Dorsolateral prefrontal cortex (tissue), 122 donors: ENCODE measurements at places on chromosomes 12 and 14.

GRCh38 chr12:58369576-58369975 is 428.2 kb downstream of the ATP23 start:
- no peak for DNase-seq

- no peak for DNase-seq
These were observed 562.2 kb downstream of the VRK1 start for GRCh38 chr14:97359341-97359740.

DNA sequence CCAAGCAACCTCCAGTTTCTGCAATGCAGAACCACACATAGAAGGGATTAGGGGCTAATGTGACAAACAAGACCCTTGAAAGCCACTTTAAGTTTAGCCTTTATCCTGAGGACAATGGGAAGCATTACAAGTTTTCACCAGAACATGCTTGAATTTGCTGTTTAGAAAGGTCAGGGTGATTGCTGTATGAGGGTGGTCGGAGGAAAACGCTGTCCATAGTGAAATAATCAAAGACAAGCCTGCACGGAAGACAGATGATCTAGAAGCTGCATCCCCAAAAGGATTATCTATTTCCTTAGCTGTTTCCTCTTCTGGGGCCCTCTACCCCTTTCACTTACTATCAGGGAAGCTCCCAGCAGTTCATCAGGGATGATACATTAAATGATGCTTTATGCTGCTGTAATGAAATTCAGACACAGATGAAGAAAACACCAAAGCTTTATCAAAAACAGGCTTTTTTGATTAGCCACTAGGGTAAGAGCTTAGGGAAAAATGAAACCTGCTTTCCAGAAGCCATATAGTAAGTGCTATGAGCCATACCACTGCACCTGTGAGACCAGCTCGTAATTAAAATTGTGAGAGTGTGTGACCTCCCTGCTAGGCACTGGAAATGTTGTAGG is 6.5 kb downstream of the HAL start:
- no peak for DNase-seq

DNA sequence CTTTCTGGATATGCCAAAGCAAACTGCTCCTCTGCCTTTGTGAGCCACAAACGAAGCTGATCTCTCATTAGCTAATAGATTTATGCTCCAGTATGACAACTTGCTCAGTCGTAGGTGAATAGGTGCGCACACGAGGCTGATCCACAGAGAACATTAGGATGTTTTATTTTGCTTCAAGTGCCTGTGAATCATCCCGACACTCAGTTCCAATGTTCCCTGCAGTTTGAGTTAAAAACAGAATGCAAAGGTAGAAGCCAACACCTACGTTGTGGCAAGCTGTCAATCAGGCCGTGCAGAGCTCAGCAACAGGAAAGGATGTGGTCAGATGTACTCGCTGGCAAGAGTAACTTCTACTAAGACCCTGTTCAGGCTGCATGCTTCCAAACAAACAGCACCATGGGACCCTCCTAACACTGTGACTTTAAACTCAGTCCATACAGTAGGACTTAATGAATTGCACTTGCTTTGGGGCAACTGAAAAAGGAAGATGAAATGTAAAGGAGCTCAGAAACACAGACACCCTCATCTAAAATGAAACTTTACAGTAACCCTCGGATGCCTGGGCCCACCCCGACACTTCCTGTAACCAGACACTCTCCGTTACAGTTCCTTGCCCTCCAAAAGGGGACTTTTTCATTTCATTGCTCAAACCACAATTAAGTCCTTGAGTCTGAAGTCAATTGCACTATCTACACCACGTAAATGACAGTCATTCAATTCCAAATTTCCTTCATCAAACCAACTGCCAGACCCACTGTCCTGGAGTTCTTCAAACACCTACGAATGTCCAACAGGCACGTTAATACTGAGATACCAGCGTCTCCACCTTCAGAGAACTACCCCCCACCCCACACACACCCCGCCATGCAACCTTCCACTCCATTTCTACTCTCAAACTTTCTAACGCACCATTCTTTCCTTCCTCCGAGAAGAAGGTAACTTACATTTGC is 1.6 kb downstream of the CCDC88C start:
- no peak for DNase-seq

GRCh38 chr14:22556990-22557623 is 31.9 kb downstream of the DAD1 start:
- DNase-seq: peak; percentile 67
